ENCODE measurements at places on chromosomes 6 and 20.
A peak's percentile ranks its signal among the peaks of the same experiment; 100 is the strongest.

DNA sequence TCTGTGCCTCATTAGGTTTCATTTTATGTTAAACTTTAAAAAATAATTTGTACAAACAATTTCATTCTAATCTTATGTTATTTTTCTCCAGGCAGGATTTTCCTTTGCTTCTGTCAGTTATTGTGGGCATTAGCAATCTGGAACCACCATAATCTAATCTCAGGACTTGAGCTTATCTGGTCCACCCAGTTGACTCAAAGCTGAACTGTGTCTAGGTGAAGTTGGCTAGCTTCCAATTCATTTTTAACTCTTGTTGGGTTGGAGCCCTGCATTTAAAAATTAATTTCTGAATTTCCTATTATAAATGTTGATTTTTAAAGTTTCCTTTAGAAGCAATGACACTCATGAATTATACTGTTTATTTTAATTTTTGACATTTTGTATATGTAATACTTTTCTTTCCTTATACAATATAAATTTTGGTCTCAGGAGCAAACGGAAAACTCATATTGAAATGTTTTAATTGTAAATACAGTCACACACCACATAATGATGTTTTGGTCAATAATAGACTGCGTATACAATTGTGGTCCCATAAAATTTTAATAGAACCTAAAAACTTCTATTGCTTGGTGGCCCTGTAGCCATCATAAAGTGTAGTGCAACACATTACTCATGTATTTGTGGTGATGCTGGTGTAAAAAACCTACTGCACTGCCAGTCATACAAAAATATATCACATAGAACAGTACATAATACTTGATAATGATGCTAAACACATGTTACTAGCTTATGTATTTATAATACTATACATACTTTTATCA is 121.3 kb downstream of the CLVS2 start:
- no peak for DNase-seq

DNA sequence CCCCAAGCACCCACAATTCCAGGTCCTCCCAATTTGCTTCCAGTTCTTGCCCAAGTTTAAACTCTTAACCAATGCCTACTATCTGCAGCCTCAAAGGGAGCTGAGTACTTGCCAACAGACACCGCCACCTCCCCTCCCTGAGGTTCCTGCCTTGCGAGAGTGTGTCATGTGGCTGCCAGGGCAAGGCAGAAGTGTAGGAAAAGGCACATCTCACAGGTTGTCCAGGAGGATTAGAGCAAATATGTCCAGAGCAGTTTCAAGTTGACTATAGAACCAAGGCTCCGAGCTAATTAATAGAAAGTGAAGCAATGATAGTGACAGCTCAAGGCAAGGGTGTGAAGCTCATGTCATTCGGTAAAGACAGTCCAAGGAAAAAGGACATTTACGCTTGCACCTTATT is 127.8 kb downstream of the ATXN1 start:
- no peak for DNase-seq

DNA sequence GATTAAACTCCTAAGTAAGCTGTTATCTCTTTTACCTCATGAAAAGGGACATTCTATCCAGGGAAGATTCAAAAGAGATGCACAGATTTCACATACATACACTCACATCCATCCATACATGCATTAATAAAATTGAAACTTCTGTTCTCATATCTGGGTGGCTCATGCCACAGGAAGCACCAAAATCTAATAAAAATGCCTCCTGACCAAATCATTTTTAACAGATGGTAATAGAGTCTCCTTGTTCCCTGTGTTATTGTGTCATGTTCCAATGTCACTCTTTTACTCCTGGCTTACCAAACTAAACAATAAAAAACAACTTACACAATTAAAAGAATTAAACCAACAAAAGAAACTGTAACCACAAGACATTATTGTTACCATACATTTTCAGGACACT is 742.1 kb upstream of the MANEA start:
- DNase-seq: no peak

DNA sequence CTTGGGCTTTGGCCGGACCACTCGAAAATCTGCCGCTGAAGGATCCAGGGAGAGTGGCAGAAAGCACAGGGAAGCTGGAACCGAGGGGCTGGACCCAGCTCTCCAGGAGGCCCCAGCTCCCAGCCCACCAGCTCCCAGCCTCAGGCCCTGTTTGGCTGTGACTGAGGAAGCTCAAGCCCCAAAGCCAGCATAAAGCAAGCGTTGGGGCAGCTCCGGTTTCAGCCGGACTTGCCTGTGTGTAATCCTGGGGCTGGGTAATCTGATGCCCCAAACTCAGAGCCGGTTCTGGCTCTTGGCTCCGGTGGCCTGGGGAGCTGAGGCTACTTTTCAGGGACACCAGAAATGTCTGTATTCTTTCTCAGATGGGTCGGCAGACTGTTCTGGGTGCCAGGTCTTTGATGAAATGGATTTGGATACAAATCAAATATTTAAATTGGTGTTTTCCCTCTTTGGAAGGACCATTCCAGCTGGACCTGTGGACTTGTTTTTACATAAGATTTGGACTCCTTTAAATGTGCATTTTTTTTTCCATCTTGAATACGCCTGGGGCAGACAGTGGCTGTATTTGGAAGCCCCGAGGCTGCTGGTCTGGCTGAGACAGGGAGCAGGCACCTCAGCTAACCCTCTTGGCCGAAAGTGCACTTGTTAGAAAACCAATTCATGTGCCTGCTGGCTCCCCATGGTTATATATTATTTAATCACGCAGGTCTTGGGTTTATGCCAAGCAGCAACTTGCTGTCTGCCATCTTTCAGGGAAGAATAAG is 29.7 kb downstream of the RPP40 start:
- DNase-seq: peak; percentile 19

DNA sequence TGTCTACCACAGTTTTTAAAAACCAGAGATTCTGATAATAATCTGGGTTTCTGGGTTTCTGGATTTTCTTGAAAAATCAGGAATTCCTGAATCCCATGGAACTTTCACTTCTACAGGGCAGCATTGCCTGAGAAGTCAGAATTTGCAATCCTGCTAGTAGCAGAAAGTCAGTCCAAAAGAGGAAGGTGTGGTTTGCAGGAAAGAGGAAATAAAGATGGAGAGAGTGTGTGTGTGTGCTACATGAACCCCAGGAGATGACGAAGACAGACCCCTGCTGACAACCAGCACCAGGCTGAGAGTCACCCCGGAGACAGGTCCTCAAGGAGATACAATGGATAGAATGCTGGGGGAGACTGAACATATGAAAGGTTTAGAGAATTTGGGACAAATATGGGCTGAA is 44.9 kb downstream of the PRND start:
- DNase-seq: no peak

- DNase-seq: no peak
Observed at GRCh38 chr6:54133186-54133585, 21.9 kb downstream of the MLIP start.

DNA sequence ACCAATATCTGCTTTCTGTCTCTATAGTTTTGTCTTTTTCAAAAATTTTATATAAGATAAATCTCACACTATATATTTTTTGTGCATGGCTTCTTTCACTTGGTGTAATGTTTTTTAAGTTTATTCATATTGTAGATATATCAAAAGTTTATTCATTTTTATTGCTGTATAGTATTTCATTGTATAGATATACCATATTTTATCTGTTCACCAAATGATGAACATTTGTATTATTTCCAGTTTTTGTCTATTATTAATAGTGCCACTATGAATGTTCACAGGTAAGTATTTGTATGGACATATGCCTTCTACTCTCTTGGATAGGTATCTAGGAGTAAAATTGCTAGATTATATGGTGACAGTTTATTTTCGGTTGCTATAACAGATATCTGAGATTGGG is 289.5 kb upstream of the CITED2 start:
- no peak for DNase-seq

- DNase-seq: no peak
Observed at GRCh38 chr20:8082025-8082424, 50.0 kb upstream of the PLCB1 start.

- DNase-seq: no peak
Observed at GRCh38 chr6:149233056-149233715, 84.3 kb upstream of the TAB2 start.

- DNase-seq: no peak
Observed at GRCh38 chr6:73664701-73665100, 10.9 kb upstream of the SLC17A5 start.

- no peak for DNase-seq
Observed at GRCh38 chr6:1423578-1423977, 34.2 kb downstream of the FOXF2 start.

GRCh38 chr20:44405257-44405656 is 49.8 kb downstream of the HNF4A start:
- no peak for DNase-seq

DNA sequence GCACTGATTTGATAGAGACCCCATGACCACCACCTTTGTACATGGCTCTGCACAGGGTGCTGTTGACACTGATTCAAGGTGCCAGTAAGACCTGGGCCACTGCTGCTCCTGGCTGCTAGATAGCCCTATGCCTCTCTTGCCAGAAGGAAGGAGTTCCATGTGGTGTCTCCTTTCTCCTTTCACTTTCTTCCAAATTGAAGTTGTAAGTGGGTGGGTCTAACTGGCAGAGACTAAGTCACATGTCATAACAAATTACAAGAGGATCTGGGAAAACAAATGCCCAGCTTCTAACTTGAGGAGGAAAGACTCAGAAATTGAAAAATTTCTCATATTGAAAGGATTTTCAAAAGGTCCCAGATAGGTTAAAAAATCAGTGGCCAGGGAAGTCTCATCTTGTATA is 116.8 kb downstream of the TFAP2B start:
- no peak for DNase-seq

DNA sequence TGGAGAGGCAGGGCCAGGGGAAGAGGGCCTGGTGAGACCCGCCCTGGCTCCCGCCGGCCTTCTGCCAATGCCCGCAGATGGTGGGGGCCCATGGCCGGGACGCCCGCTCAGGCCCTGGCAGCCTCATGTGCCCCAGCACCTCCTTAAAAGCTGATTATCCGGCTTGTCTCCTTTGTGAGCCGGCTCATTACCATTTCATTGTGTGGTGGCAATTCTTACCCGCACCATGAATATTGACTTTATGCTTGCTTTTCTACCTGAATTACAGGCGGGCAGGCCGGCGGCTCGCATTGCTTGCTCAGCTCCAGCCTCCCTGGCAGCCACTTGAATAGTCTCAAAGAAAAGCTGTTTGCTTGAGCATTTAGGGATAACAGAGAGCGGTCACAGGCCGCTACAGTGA is 120.0 kb upstream of the JAG1 start:
- no peak for DNase-seq

DNA sequence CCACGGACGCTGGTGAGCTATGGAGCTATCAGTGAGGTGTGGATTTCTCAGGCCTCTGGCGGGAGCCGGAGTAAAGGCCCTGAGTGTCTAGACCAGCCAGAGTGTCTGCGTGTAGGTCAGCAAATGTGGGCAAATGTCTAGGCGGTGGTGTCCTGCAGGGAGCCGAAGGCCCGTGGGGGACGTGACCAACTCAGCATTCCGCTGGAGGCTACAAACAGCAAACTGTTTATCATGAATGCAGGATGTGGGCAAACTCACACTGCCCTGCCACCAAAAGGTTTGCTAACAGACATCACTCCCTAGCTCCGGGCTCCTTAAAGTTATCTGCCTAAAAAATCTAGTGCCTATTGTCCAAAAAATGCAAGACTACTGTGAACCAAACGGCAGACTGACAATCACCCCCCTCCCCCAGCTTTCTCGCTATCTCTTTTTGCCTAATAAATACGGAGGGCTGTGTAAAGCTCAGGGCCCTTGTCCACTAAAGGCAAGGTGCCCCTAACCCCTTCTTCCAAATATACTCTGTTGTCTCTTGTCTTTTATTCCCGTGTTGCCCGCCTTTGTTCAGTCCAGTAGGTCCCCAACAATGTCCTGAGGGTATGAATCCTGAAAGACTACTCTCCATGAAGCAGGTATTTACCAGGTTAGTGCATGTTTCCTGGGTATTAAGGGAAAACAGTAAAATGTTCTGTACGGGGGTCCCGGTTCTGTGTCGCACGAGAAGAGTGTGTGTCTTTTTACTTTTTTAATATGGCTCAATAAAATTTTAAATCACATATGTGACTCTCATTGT is 29.0 kb upstream of the AFDN start:
- no peak for DNase-seq

DNA sequence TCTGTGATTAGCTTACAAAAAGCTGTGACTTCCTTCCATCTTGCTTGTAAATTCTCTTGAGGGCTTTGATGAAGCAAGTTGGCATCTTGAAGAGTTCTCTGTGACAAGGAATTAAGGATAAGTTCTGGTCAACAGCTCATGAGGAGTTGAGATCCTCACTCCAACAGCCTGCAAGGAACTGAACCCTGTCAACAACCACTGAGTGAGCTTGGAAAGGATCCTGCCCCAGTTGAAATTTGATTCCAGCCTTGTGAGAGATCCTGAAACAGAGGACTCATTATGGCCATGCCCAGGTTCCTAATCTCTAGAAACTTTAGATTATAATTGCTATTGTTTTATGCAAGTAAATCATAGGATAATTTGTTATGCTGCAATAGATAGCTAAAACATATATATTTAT is 133.7 kb downstream of the PTCHD4 start:
- no peak for DNase-seq

DNA sequence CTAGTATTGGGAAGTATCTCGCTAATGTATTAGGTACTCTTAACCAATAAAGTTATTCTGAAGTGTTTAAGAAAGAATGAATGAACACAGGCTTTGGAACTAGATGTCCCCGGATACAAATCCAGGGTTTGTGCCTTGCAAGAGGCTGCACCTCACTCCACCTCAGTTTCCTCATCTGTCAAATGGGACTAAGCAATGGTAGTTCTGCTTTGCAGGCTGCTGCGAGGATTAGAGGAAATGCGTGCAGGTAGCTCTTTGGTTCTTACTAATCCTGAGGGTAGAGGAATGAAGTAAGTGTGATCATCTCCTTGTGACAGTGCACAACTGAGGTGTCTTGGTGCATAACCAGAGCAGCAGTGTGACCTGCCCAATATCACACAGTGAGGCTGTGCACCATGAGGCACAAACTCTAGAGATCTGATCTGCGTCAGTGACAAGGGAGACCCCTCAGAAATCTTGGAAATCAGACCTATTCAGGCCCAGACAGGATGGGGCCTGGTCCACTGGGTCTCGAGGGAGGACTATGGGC is 26.7 kb downstream of the ADA start:
- no peak for DNase-seq

DNA sequence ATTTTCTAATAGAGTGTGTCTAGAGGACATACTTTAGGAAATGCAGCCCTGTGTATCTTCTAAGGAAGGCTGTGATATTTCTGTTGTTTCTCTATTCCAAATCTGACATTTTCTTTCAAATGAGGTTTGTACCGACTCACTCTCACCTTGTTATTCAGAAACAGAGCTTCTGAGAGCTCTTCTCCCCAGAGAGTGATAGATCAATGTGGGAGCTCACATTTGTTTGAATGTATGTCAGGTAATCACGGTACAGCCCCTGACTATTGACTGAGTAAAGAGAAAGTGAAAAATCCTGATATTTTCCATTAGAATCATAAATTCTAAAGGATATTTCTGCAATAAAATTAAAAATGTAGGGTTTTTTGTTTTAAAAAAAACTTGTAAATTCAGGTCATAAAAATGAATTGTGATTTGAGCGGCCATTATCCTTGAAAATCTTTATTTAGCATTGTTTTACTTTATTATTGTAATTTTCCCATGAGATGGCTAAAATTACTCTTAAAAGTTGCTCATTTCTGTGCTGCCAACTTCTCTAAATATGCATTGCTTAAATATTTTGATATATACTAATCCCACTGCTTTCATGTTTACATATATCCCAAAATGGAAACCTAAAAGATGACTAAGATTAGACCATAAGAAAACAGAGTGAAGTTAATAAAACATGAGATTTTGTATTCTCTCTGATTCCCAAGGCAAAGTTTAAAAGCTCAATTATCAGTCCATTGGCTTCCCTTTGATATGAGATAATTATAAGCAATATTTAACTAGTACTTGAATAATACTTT is 1226.8 kb upstream of the CITED2 start:
- no peak for DNase-seq
